ENCODE measurements at places on chromosomes 11 and 22.

DNA sequence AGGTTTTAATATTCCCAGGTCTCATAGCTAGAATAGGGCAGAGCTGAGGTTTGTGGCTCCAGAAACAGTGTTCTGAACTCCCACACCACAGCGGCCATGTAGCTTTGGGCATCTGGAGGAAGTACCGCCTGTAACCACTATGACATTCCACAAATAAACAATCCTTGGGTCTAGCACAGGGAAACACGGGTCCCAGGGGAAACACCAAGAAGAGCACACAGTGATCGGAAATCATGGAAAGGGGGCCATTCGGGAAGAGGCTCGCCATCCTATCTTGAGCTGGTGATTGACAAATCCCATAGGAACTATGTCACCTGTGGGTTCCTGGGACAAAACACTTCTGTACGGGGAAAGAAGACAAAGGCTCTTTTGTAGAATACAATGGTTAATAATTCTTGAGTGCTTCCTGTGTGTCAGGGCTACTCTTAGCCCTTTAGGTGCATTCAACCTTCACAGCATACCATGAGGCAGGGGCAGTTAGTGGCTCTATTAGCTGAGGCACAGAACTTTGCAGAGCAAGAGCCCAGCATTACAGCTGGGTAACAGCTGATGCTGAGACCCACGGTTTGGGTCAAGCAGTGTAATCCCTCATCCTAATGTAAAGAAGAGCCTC lies 514.2 kb downstream of the NTM start:
- DNase-seq, result no peak

DNA sequence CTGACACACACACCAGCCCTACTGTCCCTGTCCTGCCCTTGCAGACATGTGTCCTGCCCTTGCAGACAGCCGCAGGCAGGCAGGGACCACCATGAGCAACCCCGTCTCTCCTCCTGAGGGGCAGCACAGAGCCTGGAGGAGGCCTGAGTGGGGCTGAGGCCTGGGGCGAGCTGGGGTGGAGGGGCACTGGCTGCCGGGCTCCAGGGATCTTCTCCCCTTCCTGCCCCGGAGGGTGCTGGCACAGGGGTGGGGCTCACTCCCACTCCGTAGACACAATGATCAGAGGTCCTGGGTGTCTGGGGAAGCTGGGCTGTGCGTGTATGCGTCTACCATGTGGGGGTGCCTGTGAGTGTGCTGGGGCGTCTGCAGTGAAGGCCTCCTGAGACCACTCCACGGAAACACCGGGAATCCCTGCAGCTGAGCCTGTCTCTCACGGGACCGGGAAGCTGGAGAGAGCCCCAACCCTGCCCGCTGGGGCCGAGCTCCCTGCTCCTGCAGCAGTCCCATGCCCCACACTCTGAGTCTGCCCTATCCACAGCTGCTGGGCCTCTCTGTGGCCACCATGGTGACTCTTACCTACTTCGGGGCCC lies 588 bp downstream of the TSPAN32 start:
- no peak for DNase-seq

DNA sequence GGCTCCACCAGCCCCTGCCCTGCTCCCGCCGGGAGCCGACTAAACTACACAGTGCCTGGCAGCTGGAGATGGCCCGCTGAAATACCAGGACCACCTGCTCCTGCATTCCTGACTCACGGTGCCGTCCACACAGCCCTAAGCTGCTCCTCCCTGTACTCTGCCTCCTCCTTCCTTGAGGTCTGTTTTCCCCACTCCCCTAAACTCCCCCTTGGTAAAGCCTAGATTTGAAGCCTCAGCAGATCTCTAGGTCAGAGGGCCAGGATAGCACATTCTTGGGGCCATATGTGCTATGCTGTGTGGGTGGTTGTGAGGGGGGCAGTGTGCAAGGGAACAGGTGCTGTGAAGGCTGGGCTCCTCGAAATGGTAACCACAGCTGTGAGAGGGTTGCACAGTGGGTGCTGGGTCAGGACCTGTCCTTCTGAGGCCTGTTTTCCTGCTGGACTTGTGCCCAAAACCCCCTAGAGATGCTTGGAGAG lies 9.7 kb downstream of the LRFN4 start:
- DNase-seq, result no peak

GRCh38 chr22:44524806-44525205 lies 26.8 kb upstream of the RTL6 start:
- DNase-seq, result no peak

GRCh38 chr11:130731401-130731800 lies 184.9 kb downstream of the SNX19 start:
- DNase-seq, result no peak

- no peak for DNase-seq
Observed at GRCh38 chr11:47867823-47868222, 19.7 kb upstream of the NUP160 start.

All from fibroblast of skin of left quadriceps (primary cell).